Erythroblast (primary cell): ENCODE measurements at places on chromosomes 7 and 10.

GRCh38 chr7:39952803-39953202, 2.7 kb downstream of the CDK13 start:
- peak; percentile 54 for DNase-seq

DNA sequence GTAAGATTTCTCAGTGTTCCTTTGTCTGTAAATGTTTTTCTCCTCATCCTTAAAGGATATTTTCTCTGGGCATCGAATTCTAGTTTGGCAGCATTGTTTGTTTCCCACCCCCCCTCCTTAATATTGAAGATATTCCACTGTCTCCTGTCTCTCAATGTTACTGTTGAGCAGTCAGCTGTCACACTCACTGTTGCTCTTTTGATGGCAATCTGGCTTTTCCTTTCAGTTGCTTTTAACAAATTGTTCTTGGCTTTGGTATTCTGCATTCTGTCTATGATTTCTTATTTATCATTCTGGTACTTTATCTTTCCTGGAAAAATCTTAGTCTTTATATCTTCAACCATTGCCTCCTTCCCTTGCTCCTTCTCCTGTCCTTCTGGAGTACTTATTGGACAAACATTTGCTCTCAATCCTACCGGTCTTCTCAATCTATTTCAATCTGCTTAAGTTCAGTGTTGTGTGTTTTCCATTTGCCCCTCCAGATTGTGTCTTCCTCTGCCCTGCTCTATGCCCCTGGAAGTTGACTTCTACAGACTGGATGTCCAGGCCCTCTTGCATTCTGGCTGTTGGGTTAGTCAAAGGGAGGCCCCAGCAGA, 9.3 kb upstream of the GTPBP4 start:
- peak; percentile 13 for DNase-seq

GRCh38 chr7:88401009-88401623, 94.4 kb upstream of the STEAP4 start:
- peak; percentile 47 for DNase-seq

- no peak for DNase-seq
These were observed 171.8 kb upstream of the AHR start for GRCh38 chr7:17126413-17127268.

GRCh38 chr10:98396096-98397063, 18.6 kb downstream of the PYROXD2 start:
- DNase-seq: no peak

- no peak for DNase-seq
These were observed 100.3 kb downstream of the STRA8 start for GRCh38 chr7:135333946-135334345.

GRCh38 chr7:131034166-131034881, 293.4 kb upstream of the MKLN1 start:
- DNase-seq: no peak

DNA sequence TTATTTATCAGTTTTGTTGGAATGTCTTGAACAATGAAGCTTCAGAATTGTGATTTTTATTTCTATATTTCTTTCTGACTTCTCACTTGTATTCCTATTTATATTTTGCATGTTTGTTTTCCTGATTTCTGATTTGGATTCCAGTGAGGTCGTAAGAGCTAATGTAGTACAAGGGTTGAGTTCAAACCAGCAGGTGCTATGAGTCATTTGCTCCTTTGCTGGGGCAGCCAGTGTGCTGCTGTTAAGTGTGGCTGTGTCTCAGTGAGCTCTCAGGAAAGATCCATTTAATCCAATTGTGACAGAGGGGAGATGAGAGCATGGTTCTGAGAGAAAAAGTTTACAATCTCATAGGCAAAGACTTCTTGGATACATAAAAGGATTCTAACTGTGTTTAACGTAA, 48.6 kb downstream of the MCU start:
- no peak for DNase-seq

- DNase-seq: no peak
These were observed 413.9 kb downstream of the HGF start for GRCh38 chr7:81355911-81356310.

DNA sequence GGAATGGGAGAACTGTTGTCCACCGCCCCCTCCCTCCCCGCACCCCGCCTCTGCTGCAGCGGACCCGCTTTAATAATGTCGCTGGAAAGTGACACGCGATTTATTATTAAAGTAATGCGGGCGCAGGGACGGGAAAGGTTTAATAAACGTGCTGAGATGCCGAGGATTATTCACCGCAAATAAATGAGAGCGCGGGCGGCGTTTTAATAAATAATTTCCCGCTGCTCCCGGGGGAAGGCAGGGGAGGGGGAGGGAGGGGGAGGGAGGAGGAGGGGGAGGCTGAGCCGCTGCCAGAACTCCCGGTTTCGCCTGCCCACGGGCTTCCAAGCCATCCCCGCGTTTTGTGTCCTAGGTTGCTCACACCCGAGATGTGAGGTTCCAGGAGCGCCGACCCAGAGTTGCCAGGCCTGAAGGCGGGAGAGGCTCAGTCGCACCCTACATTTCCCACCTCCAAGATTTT, 5.1 kb downstream of the KAZALD1 start:
- no peak for DNase-seq

- no peak for DNase-seq
These were observed 42.3 kb downstream of the ANTXRL start for GRCh38 chr10:46328853-46329689.

- peak; percentile 76 for DNase-seq
These were observed 17.5 kb downstream of the ACTA2 start for GRCh38 chr10:88934900-88935672.
